ENCODE measurements at places on chromosomes 13 and 19.
A peak's percentile ranks its signal among the peaks of the same experiment; 100 is the strongest.

GRCh38 chr13:96762876-96763275 is 231.4 kb downstream of the OXGR1 start:
- DNase-seq: no peak

GRCh38 chr13:79458436-79458835 is 22.5 kb upstream of the NDFIP2 start:
- DNase-seq: no peak

DNA sequence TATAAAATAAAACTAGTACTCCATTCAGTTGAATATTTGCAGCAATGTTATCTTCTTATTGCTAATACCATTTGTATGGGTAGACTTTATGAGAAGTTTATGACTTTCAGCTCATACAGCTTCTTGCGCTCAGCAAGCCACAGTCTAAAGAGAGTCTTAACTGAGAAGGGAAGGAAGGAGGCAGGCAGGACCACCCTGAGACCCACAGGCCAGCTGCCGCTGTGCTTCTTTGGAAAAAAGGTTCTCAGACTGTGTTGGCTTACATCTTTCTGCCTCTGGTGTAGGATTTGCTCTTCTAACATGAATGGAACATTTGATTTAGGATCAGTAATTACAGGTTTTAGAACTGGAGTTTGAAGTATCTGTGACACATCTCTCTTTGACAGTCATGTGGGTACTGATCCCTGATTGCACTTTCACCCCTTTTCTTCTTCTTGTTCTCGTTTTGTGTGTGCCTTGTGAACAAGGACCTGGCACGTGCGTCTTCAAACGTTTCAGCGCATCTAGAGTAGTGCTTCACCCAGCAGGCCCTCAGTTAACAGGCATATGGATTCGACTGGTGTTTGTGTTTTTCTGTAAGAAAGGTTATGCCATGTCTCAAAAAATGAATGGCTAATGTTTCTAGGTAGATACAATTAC is 7.1 kb upstream of the GPR18 start:
- no peak for DNase-seq

DNA sequence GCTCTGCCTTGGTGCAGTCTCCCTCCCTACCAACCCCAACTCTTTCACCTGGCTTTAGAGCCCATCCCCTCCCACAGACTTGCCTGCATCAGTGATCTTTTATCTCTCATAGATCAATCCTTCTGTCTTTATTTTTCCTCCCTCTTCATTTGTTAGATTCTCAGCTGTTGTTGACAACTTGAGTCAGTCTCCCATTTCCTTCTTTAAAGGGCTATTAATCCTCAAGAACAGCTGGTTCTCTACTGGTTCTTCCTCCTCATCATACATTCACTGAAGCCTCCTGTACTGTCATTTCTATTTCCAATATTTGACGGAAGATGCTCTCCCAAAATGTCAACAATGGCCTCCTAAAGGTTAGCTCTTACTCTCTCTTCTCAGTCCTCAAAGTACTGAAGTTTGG is 408.2 kb downstream of the TBC1D4 start:
- DNase-seq: no peak

- no peak for DNase-seq
Measured at GRCh38 chr13:113647351-113648215, 10.4 kb downstream of the ATP4B start.

DNA sequence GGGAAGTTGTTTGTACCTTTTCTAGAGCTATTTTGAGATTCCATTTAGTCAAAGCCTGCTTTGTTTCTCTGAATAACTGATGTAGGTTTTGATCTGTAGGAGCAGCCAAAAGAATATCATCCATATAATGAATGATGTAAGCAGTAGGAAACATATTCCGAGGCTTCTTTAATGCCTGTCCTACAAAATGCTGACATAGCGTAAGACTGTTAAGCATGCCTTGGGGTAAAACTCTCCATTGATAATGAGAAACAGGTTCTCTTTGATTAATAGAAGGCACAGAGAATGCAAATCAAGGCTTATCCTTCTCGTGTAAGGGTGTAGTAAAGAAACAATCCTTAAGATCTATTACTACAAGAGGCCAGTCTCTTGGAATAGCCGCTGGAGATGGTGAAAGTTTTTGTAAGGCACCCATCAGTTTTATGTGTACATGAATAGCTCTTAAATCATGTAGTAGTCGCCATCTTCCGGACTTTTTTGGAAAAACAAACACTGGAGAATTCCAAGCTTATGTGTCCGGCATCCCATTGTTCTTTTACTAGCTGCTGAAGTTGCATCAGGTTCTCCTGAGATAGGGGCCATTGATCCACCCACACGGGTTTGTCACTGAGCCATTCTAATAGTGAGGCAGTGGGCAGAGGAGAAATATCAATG is 13.5 kb downstream of the FPR3 start:
- DNase-seq: no peak

- DNase-seq: no peak
Measured at GRCh38 chr19:21317821-21318220, 11.4 kb downstream of the ZNF708 start.

DNA sequence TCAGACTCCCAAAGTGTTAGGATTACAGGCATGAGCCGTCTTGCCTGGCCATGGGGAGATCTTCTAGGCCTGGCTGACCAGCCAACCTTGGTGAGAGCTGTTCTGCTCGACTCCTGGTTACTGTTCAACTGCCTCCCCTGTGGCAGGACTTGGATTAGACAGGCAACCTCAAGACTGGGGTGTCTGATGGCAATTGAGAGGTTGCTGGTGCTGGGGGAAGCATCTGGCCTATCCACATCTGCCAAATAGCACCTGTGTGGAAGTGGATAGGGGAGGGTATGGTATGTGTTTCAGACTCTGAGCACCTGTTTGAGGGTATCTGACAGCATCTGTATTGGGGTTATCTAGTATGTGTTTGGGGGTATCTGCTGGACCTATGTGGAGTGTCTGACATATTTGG is 44.7 kb downstream of the ARHGEF18 start:
- no peak for DNase-seq

DNA sequence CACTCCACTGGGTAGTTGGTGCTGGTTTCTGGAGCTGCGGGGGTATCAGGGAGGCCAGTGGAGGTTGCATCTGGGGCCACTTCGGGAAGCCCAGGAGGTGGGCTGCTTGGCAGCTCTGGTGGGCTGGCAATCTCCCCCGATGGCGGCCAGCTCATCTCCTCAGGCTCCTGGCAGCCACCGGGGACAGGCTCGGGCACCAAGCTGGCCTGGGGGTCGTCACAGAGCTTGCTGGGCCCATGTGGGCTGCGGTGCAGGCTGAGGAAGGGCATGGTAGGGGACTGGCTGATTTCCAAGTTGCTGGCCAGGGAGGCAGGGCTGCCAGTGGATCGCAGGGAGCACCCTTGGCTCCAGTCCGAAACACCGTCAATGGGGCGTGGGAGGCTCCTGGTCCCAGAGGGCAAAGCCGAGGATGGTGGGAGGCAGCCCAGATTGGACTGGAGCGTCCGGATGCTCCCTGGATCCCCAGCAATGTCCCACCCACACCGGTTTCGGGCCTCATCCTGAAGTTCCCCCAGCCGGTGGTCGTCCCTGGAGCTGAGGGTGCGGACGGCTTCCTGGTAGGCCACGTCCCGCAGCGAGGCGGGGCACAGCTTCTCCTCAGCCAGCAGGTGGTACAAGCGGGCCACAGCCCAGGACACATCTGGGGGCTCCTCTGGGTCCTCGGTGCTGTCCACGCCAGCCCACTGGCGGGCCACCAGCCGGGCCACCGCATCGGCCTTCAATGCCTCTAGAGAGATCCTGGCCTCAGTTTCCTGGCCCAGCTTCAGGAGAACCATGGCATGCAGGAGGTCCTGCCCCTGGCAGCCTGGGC is 13.8 kb downstream of the TICAM1 start:
- no peak for DNase-seq

DNA sequence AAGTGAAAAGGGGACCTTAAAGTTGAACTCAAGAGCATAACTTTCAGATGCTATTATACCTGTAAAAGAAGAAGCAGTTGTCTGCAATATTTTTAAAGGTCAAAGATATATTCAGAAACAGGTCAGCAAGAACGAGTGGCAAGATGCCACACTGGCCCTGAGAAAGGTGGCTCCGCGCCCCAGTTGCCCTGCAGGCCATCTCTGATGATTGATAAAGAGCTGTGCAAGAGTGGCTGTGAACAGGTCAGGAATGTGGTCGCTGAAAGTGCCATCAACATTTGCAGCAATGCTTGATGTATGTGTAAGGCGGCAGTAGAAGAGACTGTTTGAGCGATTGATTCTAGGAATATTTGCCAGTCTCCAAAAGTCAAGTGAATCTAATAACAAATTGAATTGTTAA is 664.2 kb upstream of the SLC10A2 start:
- DNase-seq: no peak

DNA sequence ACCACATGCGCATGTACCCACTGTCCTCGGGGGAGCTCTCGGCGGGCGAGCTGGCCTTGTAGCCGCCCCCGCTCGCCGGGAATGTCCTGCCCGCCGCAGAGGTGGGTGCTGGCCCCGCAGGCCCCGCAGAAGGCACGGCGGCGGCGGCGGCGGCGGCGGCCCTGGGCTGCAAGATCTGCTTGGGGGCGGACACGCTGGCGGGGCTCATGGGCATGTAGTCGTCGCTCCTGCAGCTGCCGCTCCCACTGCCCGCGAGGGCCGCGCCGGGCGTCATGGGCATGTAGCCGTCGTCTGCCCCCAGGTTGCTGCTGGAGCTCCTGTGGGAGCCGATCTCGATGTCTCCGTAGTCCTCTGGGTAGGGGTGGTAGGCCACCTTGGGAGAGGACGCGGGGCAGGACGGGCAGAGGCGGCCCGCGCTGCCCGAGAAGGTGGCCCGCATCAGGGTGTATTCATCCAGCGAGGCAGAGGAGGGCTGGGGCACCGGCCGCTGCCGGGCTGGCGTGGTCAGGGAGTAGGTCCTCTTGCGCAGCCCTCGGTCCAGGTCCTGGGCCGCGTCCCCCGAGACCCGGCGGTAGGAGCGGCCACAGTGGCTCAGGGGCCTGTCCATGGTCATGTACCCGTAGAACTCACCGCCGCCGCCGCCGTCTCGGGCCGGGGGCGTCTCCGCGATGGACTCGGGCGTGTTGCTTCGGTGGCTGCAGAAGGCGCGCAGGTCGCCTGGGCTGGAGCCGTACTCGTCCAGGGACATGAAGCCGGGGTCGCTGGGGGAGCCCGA is 2.4 kb downstream of the IRS2 start:
- no peak for DNase-seq

GRCh38 chr13:50015258-50015657 is at the start of gene KCNRG:
Gene KCNRG, plus strand, starts transcription at chr13:50015444. Its CDS starts 50 bp downstream, at chr13:50015494.
- DNase-seq: no peak

- DNase-seq: no peak
Measured at GRCh38 chr19:1106841-1107660, 3.3 kb downstream of the GPX4 start.

GRCh38 chr13:23599083-23599925 is 29.1 kb downstream of the TNFRSF19 start:
- DNase-seq: no peak

- peak; percentile 22 for DNase-seq
Measured at GRCh38 chr13:80881942-80882445, 541.1 kb upstream of the SPRY2 start.

GRCh38 chr13:74227476-74228158 is 93.4 kb upstream of the KLF12 start:
- DNase-seq: peak; percentile 22

DNA sequence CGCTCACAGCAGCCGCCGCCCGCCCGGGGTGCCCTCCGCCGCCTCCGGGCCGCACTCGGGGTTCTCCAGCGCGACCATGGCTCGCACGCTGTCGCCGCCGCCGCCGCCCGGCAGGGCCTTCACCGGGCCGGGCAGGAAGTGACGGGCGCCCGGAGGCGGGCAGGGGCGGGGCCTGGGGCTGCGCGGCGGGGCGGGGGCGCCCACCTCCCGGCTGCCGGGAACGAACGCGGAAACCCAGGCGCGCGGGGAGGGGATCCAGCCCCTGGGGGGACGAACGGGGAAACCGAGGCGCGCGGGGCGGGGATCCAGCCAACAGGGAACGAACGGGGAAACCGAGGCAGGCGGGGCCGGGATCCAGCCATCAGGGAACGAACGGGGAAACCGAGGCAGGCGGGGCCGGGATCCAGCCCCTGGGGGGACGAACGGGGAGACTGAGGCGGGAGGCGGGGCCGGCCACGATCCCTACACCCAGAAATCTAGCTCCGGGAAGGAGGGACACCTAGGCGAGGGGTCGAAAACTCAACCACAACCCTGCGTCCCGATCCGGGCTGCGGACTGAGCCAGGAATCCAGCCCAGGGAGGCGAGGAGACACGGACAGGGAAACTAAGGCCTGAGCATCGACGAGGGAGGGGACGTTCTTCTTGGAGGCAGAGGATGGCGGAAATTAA is at the start of gene R3HDM4:
R3HDM4 (minus strand) TSS at position 140 of the 669 bp plus-strand sequence; CDS start at position 78, 62 bp downstream.
- peak; percentile 94 for DNase-seq

- DNase-seq: no peak
Measured at GRCh38 chr13:108156749-108157148, 58.6 kb downstream of the LIG4 start.

GRCh38 chr19:43814663-43815352 is 12.3 kb upstream of the ZNF283 start:
- DNase-seq: no peak

- DNase-seq: no peak
Measured at GRCh38 chr19:3494559-3494958, 5.9 kb downstream of the DOHH start.

GRCh38 chr13:40221460-40222201 is 444.8 kb downstream of the FOXO1 start:
- no peak for DNase-seq

DNA sequence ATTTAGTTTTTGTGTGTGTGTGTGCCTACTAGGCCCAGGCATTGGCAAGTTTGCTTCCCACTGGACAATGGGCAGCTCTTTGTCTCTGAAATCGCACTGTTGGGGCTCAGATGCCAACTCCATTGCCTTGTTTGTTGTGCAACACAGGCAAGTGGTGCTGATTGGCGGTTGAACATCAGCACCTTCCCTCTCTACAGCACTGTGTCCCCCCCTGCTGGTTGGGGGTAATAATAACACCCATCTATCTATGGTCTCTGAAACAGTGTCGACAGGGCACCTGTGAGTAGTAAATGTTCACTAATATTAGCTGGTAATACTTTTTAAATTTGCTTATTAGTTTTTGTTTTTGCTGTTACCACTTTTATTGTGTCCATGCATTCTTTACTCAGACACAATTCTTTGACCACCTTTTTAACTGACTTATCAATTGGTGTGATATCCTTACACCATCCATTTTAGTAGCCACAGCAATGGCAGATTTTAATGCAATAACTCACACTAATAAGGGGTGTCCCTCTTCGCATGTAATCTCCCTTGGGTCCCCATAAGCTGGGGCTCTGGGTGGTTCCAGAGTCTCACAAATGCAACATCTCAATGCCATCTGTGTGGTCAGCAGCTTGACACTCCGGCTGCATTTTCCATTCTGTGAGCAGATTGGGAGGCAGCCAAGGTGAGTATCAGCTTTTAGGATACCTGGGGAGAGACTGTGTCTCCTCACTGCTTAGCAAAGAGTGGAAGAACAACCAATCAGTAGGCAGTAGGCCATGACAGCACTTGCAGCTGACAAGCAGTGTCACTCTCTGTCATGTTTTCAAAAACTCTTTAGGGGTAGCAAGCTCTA is 47.7 kb upstream of the UQCRFS1 start:
- DNase-seq: no peak

- DNase-seq: no peak
Measured at GRCh38 chr13:49664606-49665005, 26.7 kb downstream of the EBPL start.

GRCh38 chr13:102825921-102826706 is 19.7 kb upstream of the ERCC5 start:
- DNase-seq: no peak
